Activated gamma-delta T cell (primary cell): ENCODE measurements at places on chromosomes 3 and 15.

DNA sequence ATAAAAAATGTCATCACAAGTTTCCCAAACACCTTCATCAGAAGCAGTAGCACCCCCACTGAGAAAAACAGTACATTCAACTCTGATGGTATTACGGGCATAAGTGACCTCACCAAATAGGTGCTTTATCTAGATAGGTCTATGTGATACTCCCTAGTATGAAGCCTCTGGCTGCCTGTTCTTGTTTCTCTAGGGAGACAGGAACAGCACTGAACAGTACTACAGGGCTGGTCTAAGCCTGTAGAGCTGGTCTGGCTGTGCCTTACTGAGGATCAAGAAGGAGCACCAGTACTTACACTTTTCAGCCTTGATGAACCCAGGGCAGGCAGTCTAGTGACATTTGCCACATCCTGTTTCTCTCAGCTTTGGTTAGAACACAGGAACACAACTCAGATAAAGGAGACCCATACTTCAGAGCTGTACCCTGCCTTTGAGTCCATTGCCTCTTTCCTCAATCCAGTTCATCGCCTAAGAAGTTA, 35.9 kb downstream of the OXNAD1 start:
- no peak for DNase-seq

DNA sequence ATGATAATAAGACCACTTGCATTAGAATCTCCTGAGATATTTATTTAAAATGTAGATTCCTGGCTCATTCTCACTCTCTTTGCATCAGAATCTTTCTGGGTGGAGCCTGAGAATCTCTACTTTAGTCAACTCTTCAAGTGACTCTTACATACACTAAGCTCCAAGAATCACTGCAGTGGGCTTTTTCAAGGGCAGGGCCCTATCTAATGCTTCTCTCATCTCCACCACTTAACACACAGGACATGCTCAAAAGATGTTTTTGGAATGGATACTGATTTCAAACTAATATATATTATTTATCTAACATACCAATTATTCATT, 68.9 kb upstream of the GAP43 start:
- DNase-seq: no peak

DNA sequence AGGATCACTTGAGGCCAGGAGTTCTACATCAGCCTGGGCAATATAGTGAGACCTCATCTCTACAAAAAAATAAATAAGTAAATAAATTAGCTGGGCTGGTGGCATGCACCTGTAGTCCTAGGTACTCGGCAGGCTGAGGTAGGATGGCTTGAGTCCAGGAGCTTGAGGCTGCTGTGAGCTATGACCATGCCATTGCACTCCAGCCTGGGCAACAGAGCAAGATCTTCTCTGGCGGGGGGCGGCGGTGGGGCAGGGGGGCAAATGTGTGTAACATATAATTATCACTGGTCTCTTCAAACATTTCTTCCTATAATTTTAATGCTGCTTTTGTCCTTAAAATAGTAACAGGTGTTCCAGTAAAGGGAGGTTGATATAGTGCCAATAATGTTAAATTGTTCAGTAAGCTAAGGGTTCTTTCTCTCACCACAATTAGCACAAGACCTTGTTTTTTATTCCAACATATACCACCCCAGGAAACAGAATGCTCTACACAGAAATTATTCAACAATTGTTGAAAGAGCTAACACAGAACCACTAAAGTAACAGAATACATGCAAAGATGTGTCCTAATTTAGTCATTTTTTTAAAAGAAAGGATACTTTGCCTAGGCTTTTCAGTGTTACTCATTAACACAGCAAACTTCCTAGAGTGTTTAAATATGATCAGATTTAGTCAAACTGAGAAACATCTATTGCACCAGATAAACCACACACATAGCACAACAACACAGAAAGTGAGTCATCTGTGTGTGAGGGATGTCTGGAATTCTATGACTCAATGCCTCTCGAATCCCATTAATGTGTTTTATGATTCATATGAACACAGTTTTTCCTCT, 29.1 kb downstream of the ANKRD28 start:
- no peak for DNase-seq

DNA sequence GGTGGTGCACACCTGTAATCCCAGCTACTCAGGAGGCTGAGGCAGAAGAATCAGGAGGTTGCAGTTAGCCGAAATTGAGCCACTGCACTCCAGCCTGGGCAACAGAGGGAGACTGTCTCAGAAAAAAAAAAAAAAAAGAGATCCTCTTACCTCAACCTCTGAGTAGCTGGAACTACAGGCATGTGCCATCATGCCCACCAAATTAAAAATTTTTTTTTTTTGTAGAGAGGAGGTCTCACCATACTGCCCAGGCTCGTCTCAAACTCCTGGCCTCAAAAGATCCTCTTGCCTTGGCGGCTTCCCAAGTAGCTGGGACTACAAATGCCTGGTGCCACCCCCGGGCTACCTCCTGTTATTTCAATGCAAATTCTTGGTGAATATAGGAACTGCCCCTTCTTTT, 1.5 kb downstream of the UMPS start:
- DNase-seq: no peak

DNA sequence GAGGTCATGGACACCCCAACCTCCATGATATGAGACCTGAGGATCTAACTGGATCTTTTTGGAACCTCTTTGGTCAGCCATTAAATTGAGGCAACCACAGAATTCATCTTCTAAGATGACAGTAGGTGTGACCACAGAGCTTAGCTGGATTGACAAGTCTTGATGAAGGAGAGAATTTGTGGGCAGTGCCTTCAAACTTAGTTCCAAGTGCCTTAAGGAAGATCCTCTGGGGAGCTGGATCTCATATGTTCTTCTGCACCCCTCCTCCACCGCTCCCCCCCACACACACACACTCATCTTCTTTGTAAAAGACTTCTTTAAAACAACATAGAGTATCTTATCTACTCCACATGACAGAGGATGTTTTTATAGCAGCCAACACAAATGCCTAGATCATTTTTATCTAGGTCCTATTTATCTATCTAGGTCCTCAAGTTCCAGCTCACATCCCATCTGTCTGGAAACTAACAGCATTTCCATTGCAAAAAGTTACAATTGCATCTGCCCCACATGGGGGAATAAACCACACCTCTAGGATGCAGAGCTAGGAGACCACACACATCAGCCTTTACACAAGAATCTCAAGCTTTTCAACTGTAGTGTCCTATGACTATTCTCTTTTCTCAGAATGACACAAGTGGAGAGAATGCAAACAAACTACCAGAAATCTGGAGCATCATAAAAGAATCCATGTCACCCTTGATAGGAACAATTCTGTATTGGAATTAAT, 37.4 kb downstream of the WWTR1 start:
- no peak for DNase-seq

DNA sequence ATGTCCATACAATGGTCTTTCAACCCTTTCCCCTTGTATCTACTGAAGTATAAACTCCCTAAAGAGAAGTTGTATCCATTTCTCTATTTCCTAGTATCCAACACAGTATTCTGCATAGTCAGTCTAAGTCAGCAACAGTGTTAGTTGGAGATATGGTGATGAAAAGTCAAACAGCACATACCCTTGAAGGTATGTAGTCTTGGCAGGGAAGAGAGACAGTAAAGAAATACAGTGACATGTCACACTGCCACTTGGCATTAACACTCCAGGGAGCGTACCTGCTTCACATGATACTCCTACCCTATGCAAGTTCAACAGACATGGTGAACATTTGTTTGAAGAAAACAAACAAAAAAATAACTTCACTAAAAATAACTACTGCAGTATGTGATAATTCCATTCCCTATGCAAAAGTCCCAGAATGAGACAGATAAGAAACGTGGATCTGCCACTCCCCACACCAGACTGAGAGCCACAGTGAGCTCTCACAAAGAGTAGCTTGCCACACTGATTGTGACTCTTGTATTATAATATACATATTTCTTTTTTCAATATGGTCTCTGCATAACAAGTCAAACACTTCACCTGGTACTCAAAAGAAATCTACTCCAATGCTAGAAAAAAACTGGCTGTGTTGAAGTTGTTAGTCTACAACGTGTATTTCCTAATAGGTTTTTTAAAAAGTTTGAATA, 5.9 kb downstream of the PDCD10 start:
- DNase-seq: no peak

DNA sequence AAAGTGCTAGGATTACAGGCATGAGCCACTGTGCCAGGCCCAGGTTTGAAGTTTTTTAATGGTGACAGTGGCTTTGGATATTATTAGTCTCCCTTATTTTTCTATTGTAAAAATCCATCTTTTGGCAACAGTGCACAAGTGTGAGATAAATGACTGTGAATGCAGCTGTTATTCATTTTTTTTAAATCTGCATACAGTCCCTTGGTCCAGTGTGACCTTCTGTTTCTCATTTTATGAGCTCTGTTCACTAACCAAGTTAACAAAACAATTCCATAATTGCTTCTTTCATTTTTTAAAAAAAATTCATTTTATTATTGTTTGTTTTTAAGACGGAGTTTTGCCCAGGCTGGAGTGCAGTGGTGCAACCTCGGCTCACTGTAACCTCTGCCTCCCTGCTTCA, 381.8 kb downstream of the NAALADL2 start:
- no peak for DNase-seq

DNA sequence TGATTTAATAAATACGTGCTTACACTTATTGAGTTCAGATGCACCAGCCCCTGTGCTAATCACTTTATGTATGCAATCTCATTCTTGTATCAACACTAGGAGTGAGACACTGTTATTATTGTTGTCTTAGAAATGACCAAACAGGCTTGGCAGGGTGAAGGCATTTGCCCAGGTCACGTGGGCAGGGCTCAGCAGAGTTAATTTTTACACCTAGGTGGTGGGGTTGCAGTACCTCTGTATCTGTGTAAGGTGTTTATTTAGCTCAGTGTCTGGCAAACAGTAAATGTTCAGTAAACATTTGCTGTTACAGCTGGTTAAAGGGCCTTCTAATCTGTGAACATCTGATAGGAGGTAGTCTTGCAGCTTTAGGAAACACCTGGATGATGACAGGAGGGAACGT, 200.0 kb downstream of the CACNA2D3 start:
- no peak for DNase-seq

- no peak for DNase-seq
Observed at GRCh38 chr3:15303728-15304127, 28.7 kb downstream of the SH3BP5 start.

DNA sequence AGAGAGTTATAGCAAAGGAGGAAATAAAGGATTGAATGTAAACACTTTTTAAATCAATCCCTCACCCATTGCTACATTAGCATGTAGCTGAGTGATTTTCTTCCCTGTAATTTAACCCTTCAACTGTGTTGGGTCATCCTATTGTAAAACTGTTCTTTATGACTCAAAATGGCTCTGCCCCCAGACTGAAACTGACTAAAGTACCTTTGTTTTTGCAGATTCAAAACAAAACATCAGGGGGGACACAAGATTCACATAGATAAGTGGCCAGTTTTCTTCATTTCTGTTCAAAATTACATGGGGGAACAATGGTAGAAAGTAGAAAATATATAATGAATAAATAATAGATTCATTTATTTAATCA, 268.4 kb downstream of the IGSF11 start:
- no peak for DNase-seq

DNA sequence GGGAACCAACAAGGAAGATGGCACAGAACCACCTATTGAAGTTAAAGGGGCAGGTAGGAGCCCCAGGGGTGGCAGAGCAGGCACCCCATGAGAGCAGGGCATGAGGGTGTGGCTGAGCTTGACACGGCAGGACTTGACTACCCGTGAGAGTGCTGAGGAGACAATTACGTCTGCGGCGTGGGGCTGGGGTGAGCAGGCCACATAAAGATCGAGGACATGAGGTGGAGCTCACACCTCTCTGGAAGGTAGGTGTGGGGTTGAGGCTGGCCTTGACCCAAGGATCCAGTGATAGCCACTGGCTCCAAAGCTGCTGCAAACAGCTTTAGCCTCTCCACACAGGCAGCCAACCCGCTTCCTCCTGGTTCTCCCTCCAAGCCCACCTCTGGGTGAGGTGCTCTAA, 64.5 kb downstream of the PCSK6 start:
- no peak for DNase-seq

GRCh38 chr3:140187656-140188221, 252.8 kb downstream of the CLSTN2 start:
- DNase-seq: no peak

GRCh38 chr3:140238646-140239314, 303.8 kb downstream of the CLSTN2 start:
- DNase-seq: no peak

DNA sequence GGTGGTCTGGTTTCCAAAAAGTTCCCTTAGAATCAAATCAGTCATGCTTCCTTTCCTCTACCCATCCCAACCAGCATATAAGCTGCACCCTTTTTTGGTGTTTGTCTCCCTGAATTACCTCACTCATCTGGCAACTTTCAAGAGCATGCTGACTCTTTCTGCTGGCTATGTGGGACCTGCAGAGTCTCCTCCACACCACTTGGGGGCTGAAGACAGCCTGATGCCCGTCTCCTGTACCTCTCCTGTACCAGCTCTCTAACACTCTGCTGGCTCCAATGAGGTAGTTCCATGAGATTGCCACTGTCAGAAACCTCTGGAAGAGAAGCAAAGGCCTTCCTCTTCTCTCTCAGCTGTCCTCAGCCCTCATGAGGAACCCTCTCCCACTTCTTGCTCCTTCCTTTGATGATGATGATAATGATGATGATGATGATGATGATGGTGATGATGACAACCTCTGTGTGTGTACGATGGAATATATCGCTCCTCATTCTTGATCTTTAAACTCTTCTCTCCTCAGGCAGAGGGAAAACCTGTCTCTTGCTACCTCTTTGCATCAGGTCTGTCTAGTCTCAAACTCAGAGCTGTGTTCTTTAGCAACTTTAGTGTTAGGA, 257.5 kb downstream of the ZNF621 start:
- DNase-seq: no peak
